Left renal pelvis (tissue), 4 donors: ENCODE measurements at places on chromosomes 7 and 10.

GRCh38 chr10:128062881-128063563 is 63.2 kb downstream of the MKI67 start:
- no peak for DNase-seq

GRCh38 chr7:17710312-17710711 is 230.0 kb downstream of the SNX13 start:
- no peak for DNase-seq

DNA sequence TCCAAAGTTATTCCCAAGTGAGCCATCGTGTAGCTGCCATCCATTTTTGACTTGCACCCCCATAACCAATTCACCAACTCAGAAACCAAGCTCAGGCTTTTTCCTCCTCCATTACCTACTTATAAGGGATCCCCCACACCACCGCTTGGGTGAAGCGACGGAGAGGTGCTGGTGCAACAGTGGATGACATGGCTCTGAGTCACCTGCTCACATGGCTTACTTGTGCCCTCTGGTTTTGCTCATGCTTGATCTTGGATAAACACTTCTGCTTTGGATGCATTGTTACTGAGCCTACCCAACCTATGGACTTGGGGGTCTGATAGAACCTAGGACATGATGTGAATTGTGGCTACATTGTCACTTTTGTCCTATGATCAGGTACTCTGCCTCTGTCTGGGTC is 12.0 kb upstream of the AKR1B1 start:
- no peak for DNase-seq

GRCh38 chr7:152459724-152460251 is 24.0 kb upstream of the KMT2C start:
- DNase-seq = no peak

DNA sequence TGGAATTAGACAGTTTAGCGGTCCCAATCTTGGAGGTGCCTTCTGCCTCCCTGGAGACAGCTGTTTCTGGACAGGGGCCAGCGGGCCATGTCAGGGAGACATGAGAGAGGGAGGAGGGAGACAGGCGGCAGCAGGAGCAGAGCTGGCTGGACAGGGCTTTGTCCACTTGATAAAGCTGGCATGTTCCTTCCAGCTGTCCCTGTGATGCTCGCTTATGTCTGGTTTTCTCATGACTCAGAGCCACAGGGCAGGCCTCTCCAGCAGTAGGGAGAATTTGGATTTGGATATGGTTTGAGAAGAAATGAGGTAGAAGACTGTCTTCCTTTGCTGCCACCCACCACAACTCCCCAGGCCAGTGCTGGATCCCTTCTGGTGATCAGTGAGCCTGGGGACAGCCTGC is 51.7 kb upstream of the SORCS3 start:
- DNase-seq = no peak

- DNase-seq = no peak
Measured at GRCh38 chr7:24059775-24060174, 224.2 kb upstream of the NPY start.

DNA sequence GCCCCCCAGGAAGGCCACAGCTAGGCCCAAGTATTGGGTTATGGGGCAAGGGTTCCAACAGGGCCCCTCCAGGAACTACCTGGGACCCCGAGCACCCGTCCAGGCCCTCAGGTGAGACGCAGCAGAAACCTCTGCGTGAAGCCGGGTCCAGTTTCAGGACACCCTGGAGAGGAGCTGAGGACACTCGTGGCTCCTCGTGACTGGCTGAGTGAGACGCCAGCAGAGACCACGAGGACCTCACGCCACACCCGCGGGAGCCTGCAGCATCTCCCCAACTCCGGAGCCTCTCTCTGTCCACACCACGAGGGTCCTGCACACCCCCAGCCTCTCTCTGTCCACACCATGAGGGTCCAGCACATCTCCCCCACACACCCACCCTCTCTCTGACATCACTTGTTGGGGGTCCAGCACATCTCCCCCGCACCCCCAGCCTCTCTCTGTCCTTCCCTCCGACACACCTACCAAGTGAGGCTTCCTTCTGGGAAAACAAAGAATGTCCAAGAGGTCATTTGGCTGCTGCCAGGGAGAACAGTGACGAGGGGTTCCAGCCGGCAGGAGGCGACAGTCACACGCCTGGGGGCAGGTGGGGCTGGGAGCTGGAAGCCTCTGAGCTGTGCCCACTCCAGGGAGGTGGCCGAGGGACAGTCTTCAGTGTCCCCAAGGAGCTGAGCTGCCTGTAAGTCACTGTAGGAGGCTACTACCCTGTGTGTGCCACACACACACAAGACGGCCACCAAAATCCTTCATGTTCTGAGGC is 46.1 kb upstream of the PPP2R2D start:
- DNase-seq = no peak

GRCh38 chr10:116574797-116575196 is 16.0 kb upstream of the PNLIPRP1 start:
- no peak for DNase-seq

DNA sequence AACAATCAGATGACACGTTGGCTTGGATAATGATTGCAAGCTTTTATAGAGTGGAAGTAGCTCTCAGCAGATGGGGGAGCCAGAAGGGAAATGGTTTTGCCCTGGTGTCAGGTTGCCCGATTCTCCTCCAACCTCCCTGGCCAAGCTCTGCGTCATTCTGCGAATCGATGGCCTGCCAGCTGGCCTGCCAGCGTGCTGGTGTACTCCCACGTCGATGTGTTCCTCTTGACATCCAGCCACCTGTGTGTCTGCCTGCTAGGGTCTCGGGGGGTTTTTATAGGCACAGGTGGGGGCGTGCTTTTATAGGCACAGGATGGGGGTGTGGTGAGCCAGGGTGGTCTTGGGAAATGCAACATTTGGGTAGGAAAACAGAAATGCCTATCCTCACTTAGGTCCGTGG is 4.6 kb downstream of the NET1 start:
- DNase-seq = no peak

DNA sequence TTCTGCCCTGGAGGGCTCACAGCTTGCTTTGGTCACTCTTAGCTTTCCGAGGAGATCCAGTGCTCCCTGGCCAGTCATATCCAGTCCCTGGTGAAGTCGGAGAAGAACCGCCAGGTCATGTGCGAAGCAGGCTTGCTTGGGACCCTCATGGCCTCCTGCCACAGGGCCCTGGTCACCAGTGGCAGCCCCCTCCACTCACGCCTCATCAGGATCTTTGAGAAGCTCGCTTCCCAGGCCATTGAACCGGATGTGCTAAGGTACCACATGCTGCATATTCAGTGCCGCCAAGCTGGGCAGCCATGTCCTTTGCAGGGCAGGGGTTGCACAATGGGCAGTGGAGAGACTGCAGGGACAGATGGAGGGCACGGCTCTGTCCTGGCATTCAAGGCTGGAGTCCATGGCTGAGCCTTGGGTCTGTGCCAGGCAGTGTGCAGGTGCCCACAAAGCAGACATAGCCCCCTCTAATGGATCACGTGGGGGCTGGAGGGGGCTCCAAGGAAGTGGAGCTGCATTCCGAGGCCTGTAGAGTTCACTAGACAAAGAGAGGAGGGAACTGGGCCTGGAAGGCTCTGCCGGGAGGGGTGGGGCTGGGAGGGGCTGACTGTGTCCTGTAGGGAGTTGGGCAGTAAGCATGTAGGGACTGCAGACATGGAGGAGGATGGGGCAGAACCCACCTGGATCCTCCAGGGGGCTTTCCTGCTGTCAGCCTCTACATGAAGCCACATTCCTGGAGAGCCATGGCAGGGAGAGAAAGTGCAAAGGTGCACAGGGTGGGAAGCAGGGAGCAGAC is 89.9 kb downstream of the WDFY4 start:
- DNase-seq = no peak
